ENCODE measurements at places on chromosomes 5 and 9. TPM values are rescaled to one million over a fixed set of nuclear protein-coding genes. Genes with fewer than 3 reads are reported as not detected.

DNA sequence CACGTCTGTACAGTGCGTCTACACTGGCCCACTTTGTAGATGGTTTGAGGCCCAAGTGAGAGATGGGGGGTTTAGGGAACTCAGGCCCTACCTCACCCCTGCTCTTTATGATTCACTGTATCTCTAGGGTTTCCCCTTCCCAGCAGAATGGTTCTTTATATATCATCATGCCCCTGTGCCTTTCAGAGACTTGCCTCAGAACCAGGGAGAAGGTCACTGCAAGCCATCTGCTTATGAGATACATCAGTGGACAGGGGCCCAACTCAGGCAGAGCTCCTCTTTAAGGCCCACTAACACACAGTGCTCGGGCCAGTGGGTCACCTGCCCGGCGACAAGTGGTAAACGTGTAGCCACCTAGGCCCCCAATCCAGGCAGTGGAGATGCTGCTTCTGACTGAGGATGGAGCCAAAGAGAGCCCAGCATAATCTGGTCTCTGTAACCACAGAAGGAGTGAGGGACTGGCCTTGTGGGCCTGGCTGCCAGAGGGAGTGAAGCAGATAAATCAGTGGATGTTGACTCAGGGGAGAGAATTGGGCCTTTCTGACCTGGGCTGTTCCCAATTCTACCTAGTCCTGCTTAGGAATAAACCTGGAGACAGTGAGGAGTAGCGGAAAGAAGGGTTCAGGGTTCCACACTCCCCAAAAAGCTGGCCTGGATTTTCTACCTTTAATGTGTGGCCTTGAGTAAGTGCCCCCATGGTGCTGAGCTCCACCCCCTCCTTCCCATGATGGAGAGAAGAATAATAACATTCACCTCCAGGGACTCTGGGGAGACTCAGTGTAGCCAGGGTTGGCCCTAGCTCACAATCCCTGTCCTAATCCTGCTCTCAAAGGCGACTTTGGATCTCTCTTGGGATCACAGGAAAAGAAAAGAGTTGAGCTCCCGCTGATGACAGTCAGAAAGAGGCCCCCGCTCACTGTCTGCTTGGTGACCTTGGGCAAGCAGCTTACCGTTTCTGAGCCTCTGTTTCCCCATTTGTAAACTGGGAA lies 2.8 kb upstream of the DUSP1 start:
- DNase-seq, result no peak

GRCh38 chr5:148805326-148806290 lies 20.8 kb upstream of the ADRB2 start:
- no peak for DNase-seq

DNA sequence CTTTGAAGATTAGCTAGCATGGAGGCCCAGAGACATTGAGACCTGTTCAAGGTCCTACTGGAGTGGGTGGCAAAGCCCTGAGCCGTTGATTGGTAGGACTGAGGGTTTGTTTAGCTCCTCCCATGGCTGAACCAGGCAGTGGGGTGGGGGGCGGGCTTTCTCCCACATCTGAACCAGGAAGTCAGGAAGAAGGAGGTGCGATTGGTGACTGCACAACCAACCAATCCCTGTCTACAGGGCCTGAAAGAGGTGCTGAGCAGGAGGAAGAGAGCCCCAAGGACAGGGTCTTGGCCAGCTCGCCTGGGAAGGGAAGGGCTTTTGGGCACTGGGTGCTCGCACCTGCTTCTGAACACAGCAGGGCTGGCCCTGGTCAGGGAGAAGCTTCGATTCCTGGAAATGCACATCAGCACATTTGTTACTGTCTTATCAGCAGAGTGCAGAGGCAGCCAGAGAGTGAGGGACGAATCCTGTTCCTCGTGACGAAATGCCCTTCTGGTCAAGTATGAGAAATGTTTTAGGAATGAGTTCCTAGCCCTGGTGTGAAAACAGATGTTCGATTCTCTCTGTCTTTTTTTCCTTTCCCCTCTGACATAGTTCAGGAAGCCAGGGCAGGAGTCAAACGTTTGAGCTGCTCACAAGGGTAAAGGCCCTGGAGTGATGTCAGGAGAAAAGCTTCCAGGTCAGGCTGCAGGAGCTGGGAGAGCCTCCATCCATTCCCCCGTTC lies 294.8 kb upstream of the KLF4 start:
- DNase-seq, result peak; percentile 24

MARCHF11 gene
- total RNA-seq, result not detected

PELO gene
- 41.6 TPM for total RNA-seq

Data from mucosa of gallbladder (tissue), 1 donor.